ENCODE measurements at places on chromosomes 16 and 17.

GRCh38 chr16:17370223-17370707 is 100.5 kb downstream of the XYLT1 start:
- no peak for DNase-seq

DNA sequence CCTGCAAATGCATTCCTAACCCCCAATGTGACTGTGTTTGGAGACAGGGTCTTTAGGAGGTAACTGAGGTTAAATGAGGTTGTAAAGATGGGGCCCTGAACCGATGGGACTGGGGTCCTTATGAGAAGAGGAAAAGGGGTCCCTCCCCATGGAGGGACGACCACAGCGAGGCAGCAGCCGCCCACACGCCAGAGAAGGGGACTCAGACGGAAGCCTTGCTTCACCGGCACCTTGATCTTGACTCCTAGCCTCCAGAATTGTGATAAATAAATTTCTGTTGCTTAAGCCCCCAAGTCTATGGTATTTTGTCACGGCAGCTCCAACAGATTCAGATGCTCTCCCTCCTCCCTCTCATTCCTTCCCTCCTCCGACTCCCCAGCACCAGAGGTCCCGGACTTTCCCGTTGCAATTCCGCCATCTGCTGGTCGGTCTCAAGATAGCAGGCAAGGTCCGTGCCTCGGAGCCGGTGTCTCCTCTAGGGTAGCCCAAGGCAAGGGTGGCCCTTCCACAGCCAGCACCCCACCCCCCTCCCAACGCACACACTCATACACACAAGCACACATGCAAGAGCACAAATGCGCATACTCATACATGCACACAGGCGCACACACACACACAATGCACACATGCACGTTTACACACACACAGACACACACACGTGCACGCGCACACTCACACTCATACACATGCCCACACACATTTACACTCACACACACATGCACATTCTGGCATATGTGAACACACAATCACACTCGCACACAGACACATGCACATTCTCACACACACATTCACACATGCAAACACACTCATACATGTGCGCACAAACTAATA is 23.1 kb upstream of the C16orf78 start:
- no peak for DNase-seq

DNA sequence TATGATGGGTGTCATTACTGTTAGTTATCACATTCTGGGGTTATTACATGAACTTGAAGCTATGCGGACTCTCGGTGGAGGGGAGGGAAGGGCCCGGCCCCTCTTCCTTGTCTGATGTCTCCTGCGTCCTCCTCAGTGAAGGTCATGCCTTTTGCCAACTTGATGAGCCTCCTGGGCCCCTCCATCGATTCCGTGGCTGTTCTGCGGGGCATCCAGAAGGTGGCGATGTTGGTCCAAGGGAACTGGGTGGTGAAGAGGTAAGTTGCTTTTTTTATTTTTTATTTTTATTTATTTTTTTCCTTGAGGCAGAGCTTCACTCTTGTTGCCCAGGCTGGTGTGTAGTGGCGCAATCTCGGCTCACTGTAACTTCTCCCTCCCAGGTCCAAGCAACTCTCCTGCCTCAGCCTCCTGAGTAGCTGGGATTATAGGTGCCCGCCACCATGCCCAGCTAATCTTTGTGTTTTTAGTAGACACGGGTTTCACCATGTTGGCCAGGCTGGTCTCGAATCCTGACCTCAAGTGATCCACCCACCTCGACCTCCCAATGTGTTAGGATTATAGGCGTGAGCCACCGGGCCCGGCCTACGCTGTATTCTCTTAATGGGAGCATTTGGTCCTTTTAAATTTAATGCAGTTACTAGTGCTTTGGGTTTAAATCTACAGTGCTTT is 21.6 kb downstream of the POLR3E start:
- no peak for DNase-seq

DNA sequence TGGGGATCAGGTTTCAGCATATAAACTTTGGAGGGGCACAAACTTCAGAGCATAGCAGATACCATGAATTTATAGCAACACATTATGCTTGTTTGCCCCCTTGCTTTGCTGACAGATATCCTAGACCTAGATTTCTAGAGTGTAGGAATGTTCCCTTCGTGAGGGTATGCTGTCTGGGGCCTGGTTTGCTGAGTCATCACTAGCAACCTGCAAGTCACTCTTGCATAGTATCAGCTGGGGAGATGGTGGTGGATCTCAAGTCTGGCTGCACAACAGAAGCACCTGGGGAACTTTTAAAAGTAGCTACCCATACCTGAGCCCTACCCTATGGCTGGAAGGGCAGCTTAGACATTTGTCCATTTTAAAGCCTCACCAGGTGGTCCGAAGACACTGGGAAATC is 22.3 kb upstream of the HSBP1 start:
- DNase-seq: no peak

DNA sequence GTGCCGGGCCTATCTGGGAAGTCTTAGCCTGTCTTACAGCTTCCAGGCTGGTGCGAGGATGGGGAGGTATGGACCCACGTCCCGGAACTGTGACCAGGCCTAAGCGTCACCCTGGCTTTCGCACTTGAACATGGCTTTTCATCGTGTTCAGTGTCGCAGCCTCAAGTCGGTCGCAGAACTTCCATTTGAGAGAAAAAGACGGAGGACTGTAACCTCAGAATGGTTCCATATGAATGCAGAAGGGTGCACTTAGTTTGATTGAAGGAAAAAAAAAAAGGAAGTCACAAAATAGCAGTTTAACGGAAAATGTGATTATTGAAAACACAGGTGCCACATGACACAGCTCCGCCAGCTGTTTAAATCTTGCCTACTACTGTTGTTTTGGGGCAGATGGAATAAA is 30.2 kb upstream of the JPT2 start:
- no peak for DNase-seq

GRCh38 chr16:54878301-54878700 is 52.4 kb upstream of the IRX5 start:
- DNase-seq: no peak

DNA sequence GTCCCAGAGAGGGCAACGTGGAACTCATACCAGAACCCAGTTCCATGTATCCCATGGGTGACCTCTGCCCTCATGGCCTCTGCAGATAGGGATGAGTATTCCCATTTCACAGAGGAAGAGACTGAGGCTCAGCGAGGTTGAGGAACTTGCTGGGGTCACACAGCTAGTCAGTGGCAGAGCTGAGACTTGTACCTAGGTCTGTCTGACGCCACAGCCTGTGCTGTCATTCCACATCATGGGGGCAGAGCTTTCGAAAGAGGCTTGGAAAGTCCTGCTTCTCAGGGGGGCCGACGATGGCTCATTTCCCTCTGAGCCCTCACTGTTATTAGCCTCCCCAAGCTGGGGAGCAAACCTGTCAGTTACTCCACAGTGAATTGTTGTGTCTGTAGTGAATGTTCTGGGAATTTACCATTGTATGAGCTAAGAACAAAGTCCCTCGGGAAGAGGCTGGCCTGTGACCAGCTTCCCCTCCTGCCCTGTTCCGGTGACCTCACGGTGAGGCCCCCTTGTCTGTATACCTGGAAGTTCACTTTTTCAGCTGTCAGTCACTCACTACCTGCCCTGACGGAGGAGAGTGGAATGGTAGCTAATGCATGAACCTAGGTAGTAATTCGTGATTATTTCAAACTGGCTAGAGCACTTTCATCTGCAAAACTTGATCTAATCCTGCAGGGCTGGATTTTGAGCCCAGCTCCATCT is 8.9 kb downstream of the METTL22 start:
- no peak for DNase-seq

DNA sequence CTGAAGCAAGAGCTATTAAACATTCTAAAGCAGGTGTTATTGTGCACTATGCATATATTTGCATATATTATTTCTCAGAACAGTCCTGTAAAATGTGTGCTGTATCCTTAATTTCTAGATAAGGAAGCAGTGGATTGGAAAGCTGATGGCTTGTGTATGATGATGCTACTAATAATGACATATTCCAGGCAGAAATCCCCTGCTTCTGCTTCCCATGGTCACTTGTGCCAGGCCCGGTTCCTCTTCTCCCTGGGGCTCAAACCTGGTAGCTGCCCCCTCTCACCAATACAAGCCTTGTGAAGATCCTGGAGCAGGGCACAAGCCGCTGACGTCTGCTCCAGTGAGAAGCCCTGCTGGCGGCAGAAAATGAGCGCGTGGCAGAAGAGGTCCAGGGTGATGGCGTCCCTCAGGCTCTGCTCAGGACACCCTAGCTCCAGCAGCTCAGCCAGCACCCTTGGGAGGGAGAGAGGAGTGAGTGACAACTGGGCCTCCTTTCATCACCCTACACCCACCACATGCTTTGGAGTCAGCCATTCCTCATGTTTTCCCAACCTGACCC is 1.8 kb downstream of the CFAP119 start:
- no peak for DNase-seq

- DNase-seq: no peak
These were observed 244.9 kb downstream of the FTO start for GRCh38 chr16:53948734-53949430.

GRCh38 chr17:8225813-8226535 is 15.6 kb upstream of the AURKB start:
- DNase-seq: no peak

GRCh38 chr17:64420143-64420670 is 28.7 kb upstream of the MILR1 start:
- peak; percentile 56 for DNase-seq

DNA sequence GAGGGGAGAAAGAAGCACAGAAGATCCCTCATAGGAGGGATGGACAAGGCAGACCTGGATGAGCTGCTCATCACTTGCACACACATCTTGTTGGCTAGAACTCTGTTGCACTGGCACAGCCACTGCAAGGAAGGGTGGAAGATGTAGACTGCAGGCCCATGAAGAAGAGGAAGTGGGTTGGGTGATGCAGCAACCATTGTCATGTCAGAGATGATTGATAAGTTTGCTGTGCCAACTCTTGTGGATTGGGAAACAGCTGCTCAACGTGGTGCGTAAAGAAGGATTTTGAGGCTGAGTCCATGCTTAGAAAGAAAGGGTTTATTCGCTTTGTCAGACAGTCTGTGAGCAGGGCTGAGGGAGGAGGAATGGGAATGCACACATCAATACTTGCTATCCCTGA is 161.4 kb upstream of the MPHOSPH6 start:
- no peak for DNase-seq

DNA sequence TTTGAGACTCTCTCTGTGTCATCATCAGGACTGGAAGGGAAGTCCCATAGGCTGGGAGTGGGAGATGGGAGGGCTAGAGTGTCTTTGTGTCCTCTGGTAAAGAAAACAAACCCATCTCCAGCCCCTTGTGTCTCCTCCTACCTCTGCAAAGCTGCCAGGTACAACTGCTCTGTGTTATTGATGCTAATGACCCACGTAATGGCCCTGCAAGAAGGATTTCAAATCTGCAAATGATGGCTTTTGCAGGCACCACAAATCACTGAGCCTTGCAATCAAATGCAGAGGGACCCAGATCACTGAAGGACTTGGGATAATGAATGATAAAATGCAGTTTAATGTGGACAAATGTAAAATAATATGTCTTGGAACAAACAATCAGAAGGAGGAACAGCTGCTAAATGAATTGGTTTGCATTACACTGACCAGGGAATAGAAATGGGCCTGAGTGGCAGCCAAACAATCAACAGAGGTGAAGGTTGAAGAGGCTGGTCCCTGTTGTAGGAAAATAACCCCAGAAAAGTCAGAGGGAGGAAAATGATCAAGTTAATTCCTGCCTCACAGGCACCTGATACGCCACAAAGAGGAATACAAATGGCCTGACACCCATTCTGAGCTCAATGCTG is 425.1 kb downstream of the UTP18 start:
- no peak for DNase-seq

GRCh38 chr17:41959030-41959335 is 7.6 kb upstream of the CNP start:
- no peak for DNase-seq

Measured in NCI-H2171 (cell line).